ENCODE measurements at places on chromosomes 16 and 17.

DNA sequence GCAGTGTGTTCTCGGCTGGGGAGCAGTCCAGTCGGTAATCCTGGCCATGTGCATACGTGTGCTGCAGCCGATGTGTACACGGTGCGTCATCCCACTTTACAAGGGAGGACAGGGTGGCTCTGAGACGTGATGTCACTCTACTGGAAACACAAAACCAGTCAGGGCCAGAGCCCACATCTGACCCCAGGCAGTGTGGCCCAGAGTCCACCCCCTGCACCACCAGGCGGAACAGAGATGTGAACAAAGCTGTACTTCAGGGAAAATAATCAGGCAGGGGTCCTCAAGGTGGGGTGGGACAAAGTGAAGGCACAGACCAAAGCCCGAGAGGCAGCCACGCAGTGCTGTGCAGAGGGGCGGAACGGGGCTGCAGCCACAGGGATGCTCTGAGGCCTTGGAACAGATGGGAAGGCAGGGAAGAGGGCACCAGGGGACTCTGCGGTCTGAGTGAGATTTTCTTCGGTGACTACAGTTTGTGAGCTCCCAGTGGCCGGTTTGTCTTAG is 181.5 kb downstream of the ZNF423 start:
- DNase-seq = no peak

- no peak for DNase-seq
These were observed 43.3 kb downstream of the SMURF2 start for GRCh38 chr17:64618848-64619247.

DNA sequence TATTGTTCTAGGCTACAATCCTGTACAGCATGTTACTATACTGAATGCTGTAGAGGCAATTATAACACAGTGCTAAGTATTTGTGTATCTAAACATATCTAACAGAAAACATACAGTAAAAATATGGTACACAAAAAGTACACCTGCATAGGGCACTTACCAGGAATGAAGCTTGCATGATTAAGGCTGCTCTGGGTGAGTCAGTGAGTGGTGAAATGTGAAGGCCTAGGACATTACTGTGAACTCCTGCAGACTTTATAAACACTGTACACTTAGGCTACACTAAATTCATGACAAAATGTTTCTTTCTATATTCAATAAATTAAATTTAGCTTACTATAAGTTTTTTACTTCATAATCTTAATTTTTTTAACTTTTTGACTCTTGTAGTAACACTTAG is 37.1 kb downstream of the AMFR start:
- no peak for DNase-seq

DNA sequence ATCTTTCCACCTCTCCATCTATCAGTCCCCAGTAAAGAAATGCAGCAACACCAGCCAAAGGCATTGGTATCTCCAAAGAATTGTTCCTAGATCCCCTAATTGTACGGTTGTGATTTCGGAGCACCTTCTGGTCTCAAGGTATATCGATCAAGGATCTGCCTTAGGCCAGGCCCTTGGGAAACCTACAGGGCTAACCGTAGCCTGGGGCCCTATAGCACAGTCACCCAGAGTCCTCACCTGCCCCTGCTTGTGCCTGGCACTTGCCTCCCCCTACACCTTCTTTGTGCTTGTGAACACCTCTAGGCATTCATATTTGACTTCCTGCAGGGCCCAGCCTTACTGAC is 16.8 kb upstream of the AURKB start:
- no peak for DNase-seq

DNA sequence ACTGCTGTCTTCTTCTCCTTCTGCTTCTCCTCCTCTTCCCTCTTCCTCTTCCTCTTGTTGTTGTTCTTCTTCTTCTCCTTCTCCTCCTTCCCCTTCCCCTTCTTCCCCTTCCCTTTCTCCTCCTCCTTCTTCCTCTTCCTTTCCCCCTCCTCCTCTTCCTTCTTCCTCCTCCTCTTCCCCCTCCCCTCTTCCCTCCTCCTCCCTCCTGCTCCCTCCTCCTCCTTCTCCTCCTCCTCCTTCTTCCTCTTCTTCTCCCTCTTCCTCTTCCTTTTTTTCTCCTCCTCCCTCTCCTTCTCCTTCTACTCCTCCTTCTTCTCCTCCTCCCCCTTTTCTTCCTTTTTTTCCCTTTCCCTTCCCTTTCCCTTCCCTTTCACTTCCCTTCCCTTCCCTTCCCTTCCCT is 245.0 kb upstream of the IRX5 start:
- no peak for DNase-seq

DNA sequence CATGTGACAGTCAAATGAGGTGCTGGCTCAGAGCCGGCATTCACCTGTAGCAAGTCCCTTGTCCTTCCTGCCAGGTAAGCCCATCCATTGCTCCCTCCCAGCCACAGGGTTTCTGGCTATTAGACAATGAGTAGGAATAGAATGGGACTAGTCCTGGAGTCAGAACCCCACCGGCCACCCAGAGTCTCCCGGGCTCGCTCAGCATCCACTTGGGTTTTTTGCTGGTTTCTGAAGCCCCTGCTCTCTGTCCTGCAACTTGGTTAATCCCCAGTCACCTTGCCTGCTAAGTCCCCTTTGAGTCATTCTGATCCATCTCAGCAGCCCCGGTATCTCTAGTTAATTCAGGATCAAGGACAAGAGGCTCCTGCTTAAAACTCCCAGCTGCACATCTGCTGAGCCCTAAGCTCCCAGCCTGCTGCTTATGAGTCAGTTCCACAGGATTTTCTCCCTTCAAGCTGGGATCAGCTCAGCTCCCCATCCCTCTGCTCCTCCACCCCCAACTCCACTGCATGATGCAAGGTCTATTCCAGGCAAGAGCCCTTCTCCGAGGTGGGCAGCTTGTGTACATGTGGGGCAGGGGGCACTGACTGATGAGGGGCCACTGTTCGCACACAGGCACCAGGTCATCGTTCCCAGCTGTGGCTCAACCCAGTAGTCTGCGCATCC is 19.9 kb upstream of the MRPS23 start:
- no peak for DNase-seq

DNA sequence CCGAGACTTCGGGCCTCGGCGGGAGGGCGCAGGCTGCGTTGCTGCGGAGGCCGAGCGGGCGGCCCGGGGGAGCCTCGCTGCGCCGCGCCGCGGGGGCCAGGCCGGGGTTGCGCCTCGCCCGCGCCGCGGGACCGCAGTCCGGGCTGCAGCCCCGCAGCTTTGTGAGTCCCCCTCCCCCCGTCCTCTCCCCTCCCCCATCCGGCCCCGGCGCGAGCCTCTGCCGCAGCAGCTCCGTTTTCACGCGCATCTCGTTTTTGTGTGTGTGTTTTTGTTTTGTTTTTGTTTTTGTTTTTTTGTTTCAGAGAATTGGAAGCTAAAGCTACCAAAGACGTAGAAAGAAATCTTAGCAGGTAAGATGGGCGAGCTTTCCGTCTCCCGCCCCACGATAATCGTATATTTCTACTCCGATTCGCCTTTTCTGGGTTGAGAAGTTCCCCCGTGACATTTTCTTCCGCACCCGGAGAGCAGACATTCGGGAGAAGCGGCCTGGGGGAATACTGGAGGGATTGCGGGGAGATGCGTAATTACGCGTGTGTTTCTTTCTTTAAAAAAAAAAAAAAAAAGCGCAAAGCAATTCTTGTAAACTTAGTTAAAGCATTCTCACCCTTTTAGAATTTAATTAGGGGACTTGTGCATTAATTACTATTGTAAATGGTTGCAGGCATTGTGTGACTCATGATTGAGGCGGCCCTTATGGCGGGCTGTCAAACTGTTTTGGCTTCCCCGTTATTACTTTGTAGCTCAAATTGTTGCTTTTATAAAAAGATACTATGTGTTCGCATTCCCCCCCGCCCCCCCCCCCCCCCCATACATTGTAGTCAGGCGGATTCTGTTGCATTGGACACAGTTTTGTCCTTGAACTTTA is 732 bp downstream of the TNRC6A start:
- peak; percentile 51 for DNase-seq

GRCh38 chr16:22008215-22009059 is 526 bp downstream of the MOSMO start:
- DNase-seq = peak; percentile 62

GRCh38 chr16:35405526-35405925 is 1946.1 kb downstream of the TP53TG3F start:
- no peak for DNase-seq

GRCh38 chr16:981695-982144 is at the start of gene SOX8:
SOX8 (plus strand) TSS chr16:981770; CDS start chr16:981923, 153 bp downstream.
- DNase-seq = peak; percentile 72

- peak; percentile 88 for DNase-seq
These were observed 28.2 kb upstream of the ADGRG1 start for GRCh38 chr16:57600048-57600835.

DNA sequence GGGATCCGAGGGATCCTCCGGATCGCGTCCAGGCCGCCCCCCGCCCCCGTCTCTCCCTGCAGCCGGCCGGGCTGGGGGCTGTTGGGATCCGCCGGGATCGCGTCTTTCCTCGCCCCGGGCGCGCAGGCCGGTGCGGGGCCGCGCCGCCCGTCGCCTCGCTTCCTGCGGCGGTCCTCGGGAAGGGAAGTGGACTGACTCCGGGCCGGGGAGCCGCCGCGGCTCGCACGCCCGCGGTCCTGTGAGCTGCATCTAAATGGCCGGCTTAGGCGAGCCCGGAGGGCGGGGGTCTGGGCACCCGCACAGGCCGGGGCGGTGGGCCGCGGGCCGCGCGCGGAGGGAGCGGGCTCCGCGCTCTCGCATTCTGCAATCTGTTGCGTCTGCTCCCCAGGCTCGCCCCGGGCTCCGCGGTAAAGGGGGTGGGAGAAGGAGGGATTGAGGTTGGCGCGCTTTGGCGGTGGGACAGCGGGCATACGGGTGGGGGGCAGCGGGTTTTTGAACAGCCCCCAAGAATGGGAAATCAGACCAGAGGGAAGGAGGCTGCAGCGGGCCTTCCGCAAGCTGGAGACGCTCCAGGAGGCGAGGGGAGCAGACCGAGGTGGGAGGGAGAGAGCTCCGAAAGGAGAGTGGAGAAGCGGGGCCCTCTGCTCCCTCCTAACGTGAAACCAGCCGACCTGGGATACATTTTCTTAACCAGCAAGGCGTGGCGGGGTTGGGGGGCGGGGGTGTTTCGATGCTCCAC is 2.2 kb downstream of the TMEM132E start:
- DNase-seq = peak; percentile 53

DNA sequence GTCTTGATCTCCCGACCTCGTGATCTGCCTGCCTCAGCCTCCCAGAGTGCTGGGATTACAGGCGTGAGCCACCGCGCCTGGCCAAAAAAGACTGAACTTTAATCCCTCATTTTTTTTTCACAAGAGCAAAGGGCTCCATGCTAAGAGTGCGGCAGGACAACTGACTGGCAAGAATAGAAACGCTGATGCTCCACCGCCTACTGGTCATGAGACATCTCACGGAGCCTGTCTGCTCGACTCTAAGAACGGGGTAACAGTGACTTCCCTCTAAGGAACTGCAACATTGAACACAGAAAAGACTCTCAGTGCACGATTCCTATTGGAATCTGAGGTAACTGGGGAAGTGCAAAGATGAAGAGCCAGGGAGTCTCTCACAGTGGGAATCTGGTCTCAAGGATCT is 23.9 kb downstream of the HIGD1B start:
- no peak for DNase-seq

GRCh38 chr16:77758046-77758445 is 30.3 kb upstream of the VAT1L start:
- no peak for DNase-seq

GRCh38 chr17:72119873-72120641 is 763 bp upstream of the SOX9 start:
- DNase-seq = peak; percentile 73

- DNase-seq = no peak
These were observed 22.8 kb downstream of the CRISPLD2 start for GRCh38 chr16:84842516-84843148.

GRCh38 chr17:42679492-42680330 is 1.9 kb downstream of the CCR10 start:
- peak; percentile 88 for DNase-seq

DNA sequence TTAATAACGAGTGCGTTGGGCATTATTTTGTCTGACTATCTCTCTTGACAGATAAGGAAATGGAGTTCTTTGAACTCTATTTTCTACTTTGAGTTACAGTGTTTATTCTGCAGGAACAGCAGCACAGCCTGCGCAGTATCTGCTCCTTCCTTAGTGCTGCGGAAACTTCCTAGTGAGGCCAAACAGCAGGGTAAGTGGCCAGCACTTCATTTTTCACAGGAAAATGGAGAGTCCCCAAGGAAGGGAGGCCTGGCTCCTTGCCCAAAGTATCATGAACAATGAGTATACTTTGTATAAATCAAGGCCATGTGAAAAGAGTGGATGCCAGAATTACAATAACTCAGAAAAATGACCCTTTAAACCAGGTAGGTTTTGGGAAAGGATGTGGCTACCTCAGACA is 140.6 kb downstream of the VPS53 start:
- DNase-seq = no peak

- DNase-seq = no peak
These were observed 586.4 kb downstream of the MAF start for GRCh38 chr16:79013930-79014660.

- DNase-seq = no peak
These were observed 14.5 kb downstream of the BAIAP2 start for GRCh38 chr17:81049372-81049911.

DNA sequence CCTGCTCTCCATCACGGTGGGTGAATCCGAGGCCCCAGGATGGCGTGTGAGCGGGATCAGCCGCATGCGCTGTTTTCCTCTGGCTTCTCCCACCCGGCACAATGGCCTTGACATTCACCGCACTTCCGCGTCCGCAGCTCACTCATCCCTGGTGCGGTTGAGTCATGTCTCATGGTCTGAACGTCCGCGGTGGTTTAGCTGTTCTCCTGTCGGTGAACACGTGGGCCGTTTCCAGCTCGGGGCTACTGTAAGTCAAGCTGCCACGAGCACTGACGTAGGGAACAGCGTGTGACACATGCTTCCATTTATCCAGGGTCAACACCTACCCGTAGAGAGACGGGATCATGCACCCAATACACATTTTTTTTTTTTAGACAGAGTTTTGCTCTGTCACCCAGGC is 15.3 kb upstream of the CACNA1H start:
- DNase-seq = no peak

- DNase-seq = no peak
These were observed 796 bp downstream of the NT5M start for GRCh38 chr17:17303847-17304490.

DNA sequence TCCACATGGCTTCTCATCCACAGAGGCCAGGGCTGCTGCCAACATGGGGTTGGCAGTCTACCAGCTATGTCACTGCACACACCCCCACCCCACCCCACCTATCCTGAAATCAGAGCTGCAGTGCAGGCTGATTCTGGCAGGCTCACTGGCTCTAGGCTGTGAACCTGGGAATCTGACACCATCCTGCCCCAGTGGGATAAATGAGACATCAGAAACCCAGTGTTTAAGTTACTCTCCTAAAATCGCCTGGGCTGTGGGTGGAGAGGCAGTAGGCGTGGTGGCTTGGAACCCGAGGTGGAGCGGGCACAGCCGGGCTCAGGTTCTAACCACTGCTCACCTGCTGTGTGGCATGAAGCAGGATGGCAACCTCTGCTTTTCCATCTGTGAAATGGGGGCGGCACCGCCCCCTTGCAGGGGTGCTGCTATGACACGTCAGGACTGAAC is 5.6 kb downstream of the SLC38A8 start:
- no peak for DNase-seq

GRCh38 chr17:19979917-19980770 is 2.5 kb upstream of the AKAP10 start:
- peak; percentile 12 for DNase-seq

All from GM23338 (cell line).